Activated B cell treated with CpG ODN at 0.5 μM for 24 hours (primary cell): ENCODE measurements at places on chromosomes 6 and 20. TPM values are rescaled to one million over a fixed set of nuclear protein-coding genes. Genes with fewer than 3 reads are reported as not detected.

Gene SYNGAP1
- 19.5 and 25.4 TPM in 2 replicates for total RNA-seq

Gene POM121L2
- not detected in 2 replicates for total RNA-seq

GRCh38 chr6:126540161-126540560 is 200.2 kb downstream of the CENPW start:
- H3K4me1 ChIP-seq: no peaks in the 10 kb centered on the region
- H3K27ac ChIP-seq: no peak overlapping the region

- H3K4me1 ChIP-seq: peaks cover 5% of the 10 kb centered on the region
- no peak for DNase-seq
- no peak overlapping the region for H3K27ac ChIP-seq
- no peaks in the 10 kb centered on the region for H3K36me3 ChIP-seq
- peaks cover 4% of the 10 kb centered on the region for H3K27me3 ChIP-seq
Observed at GRCh38 chr6:13908955-13909381, 15.8 kb upstream of the RNF182 start.

DNA sequence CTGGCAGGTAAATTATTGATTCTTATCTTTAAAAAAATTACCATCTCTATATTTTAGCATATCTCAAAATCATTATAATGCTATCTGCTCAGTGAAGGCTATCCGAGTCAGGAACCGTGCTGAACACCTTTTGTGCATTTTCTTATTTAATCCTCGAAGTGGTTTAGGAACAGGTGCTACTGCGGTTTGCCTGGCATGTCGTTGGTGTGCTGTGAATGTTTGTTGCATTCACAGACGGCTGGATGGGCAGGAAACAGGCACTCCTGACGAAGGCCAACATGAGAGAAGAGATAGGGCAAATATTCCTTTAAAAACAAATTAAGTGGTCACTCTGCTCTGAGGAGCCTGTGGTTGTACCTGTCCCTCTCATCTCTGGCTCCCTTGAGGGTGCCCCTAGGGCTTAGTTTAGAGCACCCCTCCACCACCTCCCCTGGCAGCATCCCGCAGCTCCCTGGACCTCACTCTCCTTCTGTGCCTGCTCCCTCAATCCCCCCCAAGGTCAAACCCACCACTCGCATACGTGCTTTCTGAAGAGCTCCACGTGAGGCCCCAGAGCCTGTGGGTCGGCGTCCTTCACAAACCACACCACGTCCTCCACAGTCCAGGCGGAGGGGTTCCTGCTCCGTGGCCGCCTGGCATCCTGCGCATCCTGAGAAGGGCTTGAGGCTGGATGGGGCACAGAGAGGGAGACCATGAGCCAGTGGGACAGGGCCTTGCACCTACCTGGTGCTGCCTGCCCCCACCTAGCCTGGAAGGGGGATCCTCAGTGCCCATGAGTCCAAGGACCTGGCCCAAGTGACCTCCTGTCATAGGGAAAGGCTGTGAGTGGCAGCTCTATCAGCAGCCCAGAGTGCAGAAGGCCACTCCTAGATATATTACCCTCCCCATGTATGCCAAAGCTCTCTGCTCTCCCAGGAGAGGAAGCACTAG is 116.5 kb downstream of the SCML4 start:
- H3K27me3 ChIP-seq: no peaks in the 10 kb centered on the region
- DNase-seq: no peak
- no peak overlapping the region for H3K27ac ChIP-seq
- H3K36me3 ChIP-seq: peaks cover 5% of the 10 kb centered on the region
